ENCODE measurements at places on chromosomes 12 and 14.

DNA sequence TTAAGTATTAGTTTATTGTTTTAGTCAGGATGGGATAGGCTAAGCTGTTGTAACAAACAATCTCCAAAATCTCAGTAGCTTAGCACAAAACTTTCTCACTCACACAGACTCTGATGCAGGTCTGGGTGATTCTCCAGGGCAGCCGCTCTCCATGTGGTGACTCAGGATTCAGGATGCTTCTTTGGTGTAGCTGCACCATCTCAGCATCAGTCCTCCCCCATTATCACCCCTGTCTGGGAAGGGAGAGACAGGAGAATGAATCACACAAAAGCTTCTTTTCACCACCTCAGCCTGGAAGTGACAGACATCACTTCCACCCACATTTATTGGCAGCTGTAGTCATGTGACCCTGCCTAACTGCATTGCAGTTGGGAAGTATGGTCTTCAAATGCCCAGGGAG, 142.3 kb downstream of the DICER1 start:
- no peak for DNase-seq

DNA sequence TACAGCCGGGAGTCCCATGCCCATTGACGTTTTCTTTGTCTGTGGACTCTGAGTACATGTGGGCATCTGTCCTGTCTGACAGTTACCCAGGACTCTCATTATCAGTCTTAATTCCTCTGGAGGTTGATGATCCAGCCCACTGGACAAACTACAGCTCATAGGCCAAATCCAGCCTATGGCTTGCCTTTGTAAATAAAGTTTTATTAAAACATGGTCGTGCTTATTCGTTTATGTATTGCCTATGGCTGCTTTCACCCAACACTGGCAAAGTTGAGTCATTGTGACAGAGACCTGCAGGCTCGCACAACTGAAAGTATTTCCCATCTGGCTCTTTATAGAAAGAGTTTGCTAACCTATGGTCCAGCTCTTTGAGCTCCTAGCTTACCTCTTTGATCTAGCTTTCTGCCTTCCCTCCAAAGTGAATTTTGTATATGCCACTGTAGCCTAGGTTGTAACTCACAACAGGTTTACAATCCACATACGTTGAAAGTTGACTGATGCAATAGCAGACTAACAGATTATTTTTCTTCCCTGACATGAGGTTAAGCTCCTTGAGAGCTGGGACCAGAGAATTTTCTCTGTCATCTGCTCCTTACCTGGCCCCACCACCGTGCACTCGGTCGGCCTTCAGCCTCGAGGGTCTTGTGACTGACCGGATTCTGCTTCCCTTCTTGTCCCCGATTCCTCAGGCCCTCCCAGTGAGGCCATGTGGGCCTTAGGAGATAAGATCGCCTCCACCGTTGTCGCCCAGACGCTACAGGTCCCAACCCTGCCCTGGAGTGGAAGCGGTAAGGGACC, 57.3 kb downstream of the ACACB start:
- no peak for DNase-seq

GRCh38 chr14:68335312-68335711, 457.6 kb downstream of the ZFP36L1 start:
- DNase-seq: no peak

DNA sequence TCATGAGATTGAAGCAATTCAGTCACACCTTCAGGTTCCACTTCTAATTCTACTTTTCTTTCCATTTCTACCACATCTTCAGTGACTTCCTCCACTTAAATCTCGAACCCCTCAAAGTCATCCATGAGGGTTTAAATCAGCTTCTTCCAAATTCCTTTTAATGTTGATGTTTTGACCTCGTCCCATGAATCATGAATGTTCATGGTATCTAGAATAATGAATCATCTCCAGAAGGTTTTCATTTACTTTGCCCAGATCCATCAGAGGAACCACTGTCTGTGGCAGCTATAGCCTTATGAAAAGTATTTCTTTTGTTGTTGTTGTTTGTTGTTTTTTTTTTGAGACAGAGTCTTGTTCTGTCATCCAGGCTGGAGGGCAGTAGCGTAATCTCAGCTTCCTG, 7.6 kb downstream of the RXYLT1 start:
- no peak for DNase-seq

DNA sequence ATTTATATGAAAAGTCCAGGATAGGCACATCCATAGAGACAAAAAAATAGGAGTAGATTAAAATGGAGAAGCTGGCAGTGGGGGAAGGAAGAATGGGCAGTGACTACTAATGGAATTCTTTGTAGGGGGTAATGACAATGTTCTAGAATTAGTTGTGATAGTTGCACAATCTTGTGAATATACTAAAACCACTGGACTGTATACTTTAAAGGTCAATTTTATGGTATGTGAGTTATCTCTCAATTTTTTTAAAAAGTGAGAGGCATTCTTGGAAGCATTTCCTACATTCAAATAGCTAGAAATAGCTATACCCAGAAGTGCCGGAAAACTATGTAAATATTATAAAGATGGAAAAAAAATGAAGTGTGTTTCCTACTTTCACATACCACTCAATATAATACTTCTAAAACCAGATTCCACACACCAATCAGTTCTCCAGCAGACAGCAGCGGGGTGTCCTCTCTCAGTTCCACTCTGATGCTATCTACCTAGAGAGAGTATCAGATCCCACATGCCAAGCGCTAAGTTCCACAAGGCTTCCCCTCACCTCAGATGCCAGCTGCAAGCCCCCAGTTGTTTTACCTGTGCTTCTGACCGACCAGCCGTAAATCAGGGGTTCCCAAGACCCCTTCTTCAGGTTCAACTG, 41.7 kb upstream of the NID2 start:
- DNase-seq: no peak

DNA sequence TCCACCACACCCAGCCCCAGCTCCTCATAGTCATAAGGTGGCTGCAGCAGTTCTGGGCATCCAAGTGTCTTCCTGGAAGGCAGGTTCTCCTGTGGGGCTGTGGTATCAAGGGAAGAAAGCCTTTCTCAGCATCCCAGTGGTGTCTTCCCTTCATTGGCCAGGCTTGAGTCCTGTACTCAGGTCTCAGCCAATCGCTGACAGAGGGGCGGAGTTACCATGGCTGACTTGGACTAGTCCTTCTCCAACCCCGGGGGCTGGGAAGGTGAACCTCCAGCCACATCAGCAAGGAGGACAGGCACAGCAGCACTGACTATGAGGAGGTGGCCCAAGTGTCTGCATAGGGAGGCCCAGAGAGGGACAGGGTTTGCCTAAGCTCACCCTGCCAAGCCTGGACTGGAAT, 64.0 kb upstream of the SLC24A4 start:
- DNase-seq: no peak

DNA sequence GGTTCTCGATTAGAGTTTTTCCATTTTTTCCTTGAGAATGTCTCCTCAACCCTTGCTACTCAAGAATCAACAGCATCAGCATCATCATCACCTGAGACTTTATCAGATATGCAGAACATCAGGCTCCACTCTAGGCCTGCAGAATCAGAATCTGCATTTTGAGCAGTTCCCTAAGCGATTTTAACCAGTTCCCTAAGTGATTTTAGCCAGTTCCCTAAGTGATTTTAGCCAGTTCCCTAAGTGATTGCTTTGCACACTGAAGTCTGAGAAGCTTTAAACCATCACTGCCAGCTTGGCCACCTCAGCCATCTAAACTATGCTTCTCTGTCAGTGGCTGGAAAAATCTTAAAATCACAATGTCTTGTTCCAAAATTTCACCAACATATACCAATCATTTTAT, 29.4 kb upstream of the SLC38A1 start:
- DNase-seq: no peak

- DNase-seq: no peak
Observed at GRCh38 chr12:123075646-123076171, 75.2 kb downstream of the PITPNM2 start.

GRCh38 chr12:62758216-62758615, 176.7 kb downstream of the PPM1H start:
- DNase-seq: no peak

- no peak for DNase-seq
Observed at GRCh38 chr12:54126696-54127537, 61.9 kb downstream of the SMUG1 start.

DNA sequence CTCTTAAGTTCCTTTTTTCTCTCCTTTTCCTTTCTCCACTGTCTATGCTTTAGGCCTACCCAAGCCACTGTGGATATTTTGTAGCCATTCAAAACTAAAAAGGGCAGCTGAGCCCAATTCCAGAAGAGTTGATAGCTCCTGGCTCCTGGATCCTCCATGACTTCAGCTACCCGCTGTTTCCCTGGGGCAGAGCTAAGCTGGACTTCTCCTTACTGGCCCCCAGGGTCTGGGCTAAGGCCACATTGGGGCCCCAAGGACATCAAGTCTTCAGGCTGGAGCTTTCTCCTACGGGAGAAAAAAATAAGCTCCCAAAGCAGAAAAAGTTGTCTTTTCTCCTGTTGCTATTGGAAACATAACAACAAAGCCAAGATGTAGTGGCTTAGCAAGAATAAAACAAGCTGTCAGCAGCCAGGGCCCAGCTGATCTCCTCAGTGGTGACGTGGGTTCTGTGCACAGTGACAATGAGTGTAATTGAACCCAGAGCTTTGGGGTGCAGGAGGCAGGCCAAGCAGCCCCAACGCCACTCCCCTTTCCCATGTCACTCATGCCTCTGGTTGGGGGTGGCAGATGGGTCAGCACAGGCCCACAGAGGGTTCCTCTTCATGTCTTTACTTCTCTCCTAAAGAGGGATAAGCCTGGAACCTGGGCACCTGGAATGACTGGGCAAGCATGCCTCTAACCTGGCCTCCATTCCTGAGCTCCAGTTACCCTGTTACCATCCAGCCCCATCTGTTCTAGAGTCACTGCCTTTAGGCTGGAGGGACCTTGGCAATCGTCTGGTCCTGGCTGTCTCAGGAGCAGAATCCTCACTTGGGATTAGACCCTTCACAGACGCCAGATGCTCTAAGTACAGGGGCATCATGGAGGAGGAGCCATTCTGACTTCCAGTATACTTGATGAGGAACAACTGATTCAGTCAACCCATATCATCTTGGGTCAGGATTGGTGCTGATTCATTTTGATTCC, 171.2 kb downstream of the ZFP36L1 start:
- DNase-seq: no peak

- DNase-seq: no peak
Observed at GRCh38 chr12:52126050-52126604, 46.6 kb downstream of the SMIM41 start.

DNA sequence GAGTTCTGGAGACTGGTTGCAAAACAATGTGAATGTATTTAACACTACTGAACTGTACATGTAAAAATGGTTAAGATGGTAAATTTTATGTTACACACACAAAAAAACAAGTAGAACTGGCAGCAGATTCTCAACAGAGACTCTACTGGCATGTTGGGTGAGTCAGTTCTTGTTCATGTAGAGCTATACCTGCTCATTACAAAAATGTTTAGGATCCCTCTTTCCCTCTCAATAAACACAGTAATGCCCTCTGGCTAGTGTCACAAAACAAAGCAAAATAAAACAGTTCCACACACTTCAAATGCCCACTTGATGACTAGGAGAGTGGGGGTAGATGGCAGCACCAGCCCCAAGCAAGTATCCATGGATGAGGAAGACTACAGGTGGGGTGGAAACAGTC, 13.7 kb upstream of the ZNF740 start:
- DNase-seq: no peak

GRCh38 chr14:55126034-55126433, 3.0 kb upstream of the LGALS3 start:
- DNase-seq: no peak

- no peak for DNase-seq
Observed at GRCh38 chr12:109452489-109452888, 24.6 kb downstream of the KCTD10 start.

DNA sequence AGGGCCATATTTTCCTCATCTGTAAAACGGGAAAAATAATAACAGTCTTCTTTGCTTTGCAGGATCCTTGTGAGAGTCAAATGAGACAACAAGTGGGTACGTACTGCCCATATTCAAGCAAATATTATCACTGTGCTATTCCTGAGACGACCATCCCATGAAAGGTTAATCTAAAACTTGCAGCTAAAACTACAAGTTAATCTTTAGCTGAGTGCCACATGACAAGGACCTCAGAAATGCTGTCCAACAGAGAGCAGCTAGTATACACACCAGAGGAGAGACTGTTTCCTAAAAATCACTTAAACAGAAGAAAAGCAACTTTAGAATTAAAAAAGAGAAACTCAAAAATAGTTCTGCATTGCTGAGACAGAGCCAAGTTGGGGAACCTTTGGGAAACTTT, 162.7 kb upstream of the TMTC2 start:
- DNase-seq: no peak

GRCh38 chr12:41893491-41893890, 251.2 kb downstream of the GXYLT1 start:
- no peak for DNase-seq

DNA sequence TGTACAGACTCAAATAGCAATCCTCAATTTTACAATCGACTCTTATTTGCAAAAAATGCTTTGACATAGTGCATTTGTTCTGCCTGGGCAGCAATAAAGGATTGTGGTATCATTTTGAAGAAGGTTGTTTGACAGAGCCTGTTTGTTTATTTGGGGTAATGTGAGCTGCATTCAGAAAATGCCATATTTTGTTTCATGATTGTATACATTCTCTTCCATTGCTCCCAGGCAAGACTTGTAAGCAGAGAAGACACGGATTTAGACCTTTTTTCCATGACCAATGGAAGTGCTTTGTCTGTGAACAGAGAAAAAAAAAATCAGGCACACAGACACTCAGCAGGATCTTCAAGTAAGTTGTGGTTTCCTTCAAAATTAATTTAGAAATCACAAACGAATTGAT, 35.5 kb upstream of the ALX1 start:
- DNase-seq: no peak

DNA sequence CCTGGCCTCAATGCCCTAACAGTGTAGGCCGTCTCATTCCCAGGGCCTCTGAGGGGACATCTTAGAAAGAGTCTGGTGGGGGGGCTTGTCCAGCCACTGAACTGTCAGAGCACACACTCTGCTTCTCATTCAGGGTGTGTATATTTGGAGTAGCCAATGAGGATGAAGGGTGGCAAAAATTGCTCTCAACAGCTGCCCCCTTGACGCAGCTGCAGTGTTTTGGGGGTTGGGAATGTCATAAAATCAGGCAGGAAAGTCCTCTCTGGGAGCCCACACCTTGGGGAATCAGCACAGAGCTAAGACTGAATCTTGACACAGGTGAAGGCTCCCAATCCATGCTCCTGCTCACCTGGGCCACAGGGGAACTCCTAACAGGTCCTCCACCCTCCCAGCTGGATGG, 1.5 kb downstream of the RASAL1 start:
- no peak for DNase-seq

GRCh38 chr12:66602483-66603143, 76.3 kb downstream of the GRIP1 start:
- DNase-seq: no peak
